ENCODE measurements at places on chromosomes 16 and 17. TPM values are rescaled to one million over a fixed set of nuclear protein-coding genes. Genes with fewer than 3 reads are reported as not detected.

- DNase-seq: no peak
Observed at GRCh38 chr17:14755002-14755401, 454.1 kb downstream of the HS3ST3B1 start.

DNA sequence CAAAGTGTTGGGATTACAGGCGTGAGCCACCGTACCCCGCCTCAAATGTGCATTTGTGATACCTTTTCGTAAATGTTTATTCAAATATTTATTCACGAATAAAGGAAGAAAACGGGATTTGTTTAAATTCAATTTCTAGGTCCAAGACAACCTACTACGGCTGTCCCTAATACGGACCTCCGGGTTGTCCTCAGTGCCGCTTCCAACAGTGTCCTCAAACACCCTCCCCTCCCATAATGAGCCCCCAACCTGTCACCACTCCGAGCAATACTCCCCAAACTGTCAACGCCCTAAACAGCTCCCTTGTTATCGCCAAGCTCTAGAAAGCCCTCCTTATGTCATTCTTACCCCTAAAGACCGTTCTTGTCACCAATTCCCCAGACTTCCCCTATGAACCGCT lies 539 bp upstream of the GABARAPL2 start:
- no peak for DNase-seq

DNA sequence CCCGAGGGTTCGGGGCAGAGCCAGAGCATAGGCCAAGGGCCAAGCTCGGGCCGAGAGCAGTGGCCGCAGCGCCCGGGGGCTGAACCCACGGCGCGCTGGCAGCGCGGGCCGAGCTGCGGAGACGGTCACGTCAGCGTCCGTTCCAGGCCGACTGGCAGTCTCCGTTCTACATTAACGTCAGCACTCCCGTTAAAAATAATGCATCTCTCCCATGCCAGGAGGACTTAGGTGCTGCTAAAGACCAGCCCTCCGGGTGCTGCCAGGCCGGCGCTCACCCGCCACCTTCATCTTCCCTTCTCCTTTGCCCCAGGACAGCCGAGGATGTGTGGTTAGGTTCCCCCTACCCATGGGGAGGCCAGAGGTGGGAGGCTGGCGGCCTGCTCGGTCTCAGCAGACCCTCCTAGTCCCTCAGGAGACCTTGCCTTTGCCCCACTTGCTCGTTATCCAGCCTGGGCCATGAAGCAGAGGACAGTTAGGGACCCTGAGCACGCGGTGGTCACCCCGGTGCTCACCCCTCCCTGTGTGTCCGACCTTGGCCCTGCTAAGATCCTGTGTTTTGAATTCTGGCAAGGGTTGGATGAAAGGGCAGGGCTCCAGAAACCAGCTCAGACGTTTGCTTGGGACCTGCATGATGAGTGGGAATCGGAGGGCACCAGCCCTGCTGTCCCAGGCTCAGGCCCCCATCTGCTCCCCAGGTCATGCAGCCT lies 572 bp downstream of the MPG start:
- no peak for DNase-seq

- no peak for DNase-seq
Observed at GRCh38 chr17:68288804-68289203, 2.1 kb downstream of the SLC16A6 start.

GRCh38 chr17:58172369-58173071 lies 5.7 kb downstream of the OR4D2 start:
- DNase-seq: peak; percentile 37

- DNase-seq: no peak
Observed at GRCh38 chr16:81624760-81625543, 154.1 kb upstream of the PLCG2 start.

DNA sequence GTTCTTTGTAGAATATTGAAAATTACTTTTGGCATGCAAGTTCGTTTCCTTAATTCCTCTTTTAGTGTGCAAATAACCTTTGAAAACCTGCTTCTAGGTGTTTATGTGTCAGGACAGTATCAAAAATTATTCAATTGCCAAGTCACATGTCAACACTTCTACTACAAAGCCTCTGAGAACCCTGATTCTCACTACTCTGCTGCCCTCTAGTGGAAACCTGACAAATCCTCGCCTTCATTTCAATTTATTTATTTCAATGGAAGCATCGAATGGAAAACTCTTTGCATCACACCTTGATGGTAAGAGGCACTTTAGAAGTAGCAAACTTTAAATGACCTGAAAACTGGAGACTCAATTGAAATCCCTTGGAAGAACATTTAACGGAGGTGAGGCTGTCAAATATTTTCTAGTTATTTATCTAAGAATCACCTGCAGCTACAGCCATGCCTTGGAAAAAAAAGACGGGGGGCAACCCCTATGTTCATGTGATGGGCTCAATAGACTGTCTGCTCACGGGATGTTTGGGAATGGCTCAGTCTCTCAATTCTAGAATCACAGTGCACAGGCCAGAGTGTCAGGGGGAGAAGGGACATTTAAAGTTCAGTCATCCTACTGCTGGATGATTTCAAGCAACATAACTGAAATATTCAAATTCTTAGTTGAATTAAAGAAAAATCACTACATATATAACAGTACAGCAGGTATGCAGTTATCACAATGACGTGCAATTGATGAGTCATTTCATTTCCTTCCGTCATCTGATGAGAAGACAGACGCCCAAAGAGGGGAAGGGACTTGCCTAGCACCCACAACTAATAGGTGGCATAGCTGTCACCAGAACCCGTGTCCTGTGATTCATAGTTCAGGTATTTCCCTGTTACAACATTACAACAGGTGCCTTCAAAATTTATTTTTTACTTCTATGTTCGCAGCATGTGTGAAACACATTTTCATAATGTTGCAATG lies 563.9 kb downstream of the TOX3 start:
- peak; percentile 10 for DNase-seq

GRCh38 chr17:77306048-77306789 lies 165.4 kb downstream of the SEC14L1 start:
- DNase-seq: no peak

GRCh38 chr16:48536614-48537200 lies 73.3 kb downstream of the N4BP1 start:
- DNase-seq: no peak

DNA sequence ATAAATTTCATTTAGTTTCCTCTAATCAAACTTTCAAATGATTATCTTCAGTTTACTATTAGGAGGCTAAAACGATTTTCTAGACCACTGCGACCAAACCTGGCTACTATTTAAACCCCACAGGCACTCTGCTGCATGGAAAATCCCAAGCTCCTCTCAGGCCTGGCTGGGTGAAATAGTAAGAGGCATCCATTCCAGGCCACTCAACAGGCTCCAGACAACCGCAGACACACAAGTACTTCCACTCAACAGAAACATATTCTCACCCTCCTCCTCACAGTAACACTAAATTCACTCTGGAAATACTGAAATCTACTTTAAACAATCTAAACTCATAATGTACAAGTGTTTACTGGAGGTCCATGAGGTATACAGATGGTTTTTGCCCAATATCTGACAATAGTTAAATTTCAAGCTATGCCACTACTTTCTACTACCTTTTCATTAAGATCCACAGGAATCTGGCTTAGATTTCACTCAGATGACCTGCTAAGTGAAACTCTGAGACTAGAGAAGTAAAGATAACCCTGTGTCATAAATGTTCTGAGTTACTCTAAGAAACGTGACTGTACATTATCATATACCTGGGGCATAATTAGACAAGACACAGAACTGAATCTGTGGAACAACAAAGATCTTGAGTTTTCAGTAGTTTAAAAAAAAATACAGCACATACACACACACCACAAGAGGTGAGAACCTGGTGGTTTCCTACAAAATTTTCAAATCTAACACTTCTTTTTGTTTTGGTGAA lies 10.4 kb downstream of the VPS53 start:
- no peak for DNase-seq

Gene CA4
- polyA plus RNA-seq: not detected

Gene SLFN14
- polyA plus RNA-seq: not detected

DNA sequence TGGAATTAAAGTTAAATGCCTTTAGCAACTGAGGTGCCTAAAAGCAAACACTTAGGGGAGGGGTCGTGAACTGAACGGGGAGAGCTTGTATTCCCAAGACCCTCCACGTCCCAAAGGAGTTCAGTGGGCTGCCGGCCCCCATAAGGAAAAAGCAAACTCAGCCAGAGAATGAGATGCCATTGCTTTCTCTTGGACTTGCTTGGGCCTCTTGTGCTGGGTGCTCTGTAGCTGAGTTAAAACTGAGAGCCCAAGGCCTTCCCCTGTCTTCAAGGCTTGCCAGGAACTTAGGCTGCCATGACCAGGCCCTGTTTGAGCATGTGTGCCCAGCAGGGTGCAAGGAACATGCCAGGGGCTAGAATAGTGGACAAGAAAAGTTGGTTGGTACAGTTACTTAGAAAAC lies 199.8 kb downstream of the IRX3 start:
- no peak for DNase-seq

- DNase-seq: no peak
Observed at GRCh38 chr17:66491213-66491612, 188.8 kb downstream of the PRKCA start.

Gene WSCD1
- polyA plus RNA-seq: not detected

GRCh38 chr17:5952518-5952917 lies 117.7 kb upstream of the WSCD1 start:
- no peak for DNase-seq

GRCh38 chr17:4527566-4528125 lies 27.5 kb downstream of the MYBBP1A start:
- no peak for DNase-seq

DNA sequence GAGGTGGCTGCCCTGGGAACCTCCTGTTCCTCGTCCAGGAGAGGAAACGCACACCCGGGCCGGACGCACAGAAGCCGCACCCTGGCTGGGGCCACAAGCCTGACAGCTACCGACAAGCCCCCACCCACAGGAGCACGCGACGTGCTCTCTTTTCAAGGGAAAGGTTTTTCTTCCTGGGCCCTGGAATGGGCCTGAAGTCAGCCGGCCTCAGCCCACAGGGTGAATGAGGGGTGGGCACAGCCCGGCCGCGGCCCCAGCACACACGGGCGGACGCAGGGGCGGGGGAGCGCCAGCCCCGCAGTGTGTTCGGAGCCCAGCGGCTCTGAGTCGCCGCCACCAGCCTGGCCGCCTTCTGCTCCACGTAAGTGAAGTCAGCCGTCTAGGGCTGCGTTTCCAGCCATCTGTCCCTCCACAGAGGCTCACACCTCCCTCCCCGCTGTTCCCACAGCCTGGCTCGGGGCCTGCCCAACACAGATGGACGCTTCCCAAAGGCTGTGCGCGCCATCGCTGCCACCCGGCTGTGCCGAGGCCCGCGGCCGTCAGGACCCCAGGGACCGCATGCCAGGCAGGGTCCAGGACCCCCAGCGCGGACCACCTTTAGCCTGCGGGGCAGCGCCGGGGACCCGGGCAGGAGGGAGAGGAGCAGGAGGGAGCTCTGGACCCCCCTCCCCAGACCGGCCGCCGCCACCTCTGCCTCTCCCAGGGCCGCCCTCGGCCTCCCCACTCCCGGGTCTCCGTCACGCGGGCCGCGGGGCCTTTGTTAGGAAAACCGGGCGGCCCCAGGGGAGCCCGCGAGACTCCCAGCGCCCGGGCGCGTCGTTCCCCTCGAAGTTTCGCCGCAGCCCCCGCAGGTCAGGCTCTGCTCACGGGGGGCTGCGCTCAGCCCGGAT lies 36.8 kb downstream of the CBFA2T3 start:
- peak; percentile 64 for DNase-seq

Gene TBC1D3G
- polyA plus RNA-seq: not detected

DNA sequence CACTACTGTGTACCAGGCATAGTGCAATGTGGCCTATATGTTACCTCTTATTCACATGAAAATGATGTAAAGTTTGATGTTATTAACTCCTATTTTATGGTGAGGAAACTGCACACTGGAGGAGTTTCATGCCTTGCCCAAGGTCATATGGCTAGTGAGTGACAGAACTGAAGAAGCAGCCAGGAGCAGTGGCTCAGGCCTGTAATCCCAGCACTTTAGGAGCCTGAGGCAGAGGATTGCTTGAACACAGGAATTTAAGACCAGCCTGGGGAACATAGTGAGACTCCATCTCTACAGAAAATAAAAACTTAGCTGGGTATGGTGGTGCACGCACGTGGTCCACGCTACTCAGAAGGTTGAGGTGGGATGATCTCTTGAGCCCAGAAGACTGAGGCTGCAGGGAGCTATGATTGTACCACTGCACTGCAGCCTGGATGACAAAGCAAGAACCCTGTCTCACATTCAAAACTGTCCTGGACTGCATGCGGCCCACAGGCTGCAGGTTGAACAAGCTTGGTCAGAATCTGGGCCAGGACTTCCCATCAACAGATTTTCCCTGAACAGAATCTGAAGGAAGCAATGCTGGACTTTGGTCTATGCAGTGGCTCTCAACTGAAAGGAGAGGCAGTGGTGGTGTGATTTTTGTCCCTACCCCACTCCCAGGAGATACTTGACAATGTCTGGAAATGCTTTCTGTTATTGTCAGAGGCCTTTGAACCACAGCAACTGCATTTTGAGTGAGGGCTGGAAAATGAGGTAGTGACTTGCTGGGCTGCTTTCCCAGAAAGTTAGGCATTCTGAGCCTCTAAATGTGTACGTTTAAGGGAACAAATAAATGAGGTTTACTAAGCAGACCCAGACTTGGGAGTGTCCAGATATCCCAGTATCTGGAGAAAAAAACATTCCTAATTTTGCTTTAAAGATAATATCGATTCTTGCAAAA lies 479.5 kb downstream of the TMEM114 start:
- no peak for DNase-seq

GRCh38 chr17:1229900-1230501 lies 40.2 kb upstream of the BHLHA9 start:
- peak; percentile 64 for DNase-seq

Gene YBX2
- polyA plus RNA-seq: 0.15 TPM

GRCh38 chr17:78258323-78259191 lies 27.1 kb downstream of the TMEM235 start:
- no peak for DNase-seq

- no peak for DNase-seq
Observed at GRCh38 chr17:70128727-70129238, 40.5 kb upstream of the KCNJ2 start.

Gene ZNF319
- 8.2 TPM for polyA plus RNA-seq

Gene SEPTIN1
- polyA plus RNA-seq: 270 TPM

DNA sequence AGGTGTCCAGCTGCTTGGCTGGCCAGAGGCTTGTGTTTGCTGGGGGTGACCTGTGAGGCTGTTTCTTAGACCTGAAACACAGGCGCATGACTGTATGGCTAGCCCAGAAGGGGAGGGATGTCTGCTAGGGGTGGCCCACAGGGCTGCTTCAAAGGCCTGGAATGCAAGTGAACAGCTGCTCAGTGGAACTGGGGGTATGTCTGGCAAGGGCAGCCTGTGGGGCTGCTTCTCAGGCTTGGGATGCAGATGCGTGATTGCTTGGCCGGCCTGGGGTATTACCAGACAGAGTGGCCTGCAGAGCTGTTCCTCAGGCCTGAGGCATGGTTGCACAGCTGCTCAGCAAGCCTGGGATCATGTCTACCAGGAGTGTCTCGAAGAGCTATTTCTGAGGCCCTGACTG lies 20.5 kb downstream of the TANC2 start:
- DNase-seq: no peak

DNA sequence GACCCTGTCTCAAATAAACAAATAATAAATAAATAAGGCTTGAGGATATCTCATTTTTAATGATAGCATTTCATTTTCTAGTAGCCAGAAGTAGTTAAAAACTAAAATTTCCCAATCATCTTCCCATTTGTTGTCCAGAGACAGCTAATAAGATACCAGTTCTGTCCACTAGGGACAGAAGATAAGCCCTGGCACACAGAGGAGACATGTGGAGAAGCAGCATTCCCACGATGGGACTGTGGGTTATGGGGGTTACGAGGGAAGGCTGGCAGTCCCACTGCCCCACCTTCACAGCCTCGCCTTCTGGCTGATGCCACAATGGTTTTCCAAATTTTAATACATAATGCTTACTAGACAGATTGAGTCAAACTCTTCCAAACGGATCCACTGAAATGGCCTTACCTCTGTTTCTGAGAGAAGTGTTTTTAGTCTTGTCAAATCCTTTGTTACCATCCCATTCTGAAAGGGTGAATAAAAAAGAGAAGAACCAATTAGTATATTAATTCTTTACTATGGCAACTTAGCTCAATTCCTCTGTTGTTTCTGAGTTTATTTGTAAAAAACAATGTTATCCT lies 44.2 kb downstream of the HELZ start:
- DNase-seq: no peak
